ENCODE measurements at places on chromosomes 3 and 15.
A peak's percentile ranks its signal among the peaks of the same experiment; 100 is the strongest.

DNA sequence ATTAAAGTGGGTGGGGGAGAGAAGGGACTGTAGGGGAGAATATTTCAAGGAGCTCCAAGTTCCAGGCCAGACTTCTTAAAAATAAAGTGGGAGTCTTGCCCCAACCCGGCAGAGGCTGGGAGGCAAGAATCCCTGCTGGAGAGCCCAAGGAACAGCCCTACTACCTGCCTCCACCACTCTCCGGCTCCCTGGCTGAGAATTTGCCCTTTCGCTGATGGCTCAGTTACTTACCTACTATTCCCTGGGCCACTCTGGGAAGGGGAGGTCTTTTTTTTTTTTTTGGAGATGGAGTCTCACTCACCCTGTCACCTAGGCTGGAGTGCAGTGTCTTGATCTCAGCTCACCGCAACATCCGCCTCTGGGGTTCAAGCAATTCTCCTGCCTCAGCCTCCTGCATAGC, 15.5 kb downstream of the MYL3 start:
- no peaks in the 10 kb centered on the region for H3K36me3 ChIP-seq
- H3K4me3 ChIP-seq = no peak overlapping the region
- DNase-seq = peak; percentile 18

- H3K27me3 ChIP-seq = peaks cover 96% of the 10 kb centered on the region
- peaks cover 18% of the 10 kb centered on the region for H3K36me3 ChIP-seq
- H3K4me1 ChIP-seq = peaks cover 27% of the 10 kb centered on the region
- H3K4me3 ChIP-seq = peak within 1 kb of the TSS; percentile 86
- H3K27ac ChIP-seq = no peak within 1 kb of the TSS
These were observed at the start of gene CDCP1 for GRCh38 chr3:45145681-45146614. TSS of gene CDCP1 (minus strand) at chr3:45146378. CDS start at chr3:45146287, 91 bp downstream.

DNA sequence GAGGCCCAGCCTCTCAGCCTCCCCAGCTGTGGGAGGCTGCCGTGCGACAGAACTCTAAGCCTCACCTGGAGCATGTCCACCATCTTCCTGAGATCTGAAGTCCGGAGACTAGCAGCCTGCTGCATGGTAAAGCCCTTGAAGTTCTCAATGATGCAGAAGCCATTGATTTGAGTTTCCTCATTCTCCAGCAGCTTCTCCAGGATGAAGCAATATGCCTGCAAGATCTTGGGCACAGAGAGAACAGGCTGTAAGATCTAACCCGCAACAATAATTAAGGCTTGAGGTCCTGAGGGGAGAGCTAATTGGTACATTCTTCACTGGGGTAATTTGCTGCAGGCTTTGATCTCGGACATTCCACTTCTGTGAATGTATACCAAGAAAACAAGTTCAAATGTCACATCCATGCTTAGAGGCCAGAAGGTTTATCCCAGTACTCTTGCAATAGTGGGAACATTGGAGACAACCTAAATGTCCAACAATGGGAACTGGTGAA, 9.7 kb downstream of the RLBP1 start:
- no peak overlapping the region for H3K4me3 ChIP-seq
- DNase-seq = no peak
- no peak overlapping the region for H3K27ac ChIP-seq
- peaks cover 5% of the 10 kb centered on the region for H3K4me1 ChIP-seq
- no peaks in the 10 kb centered on the region for H3K36me3 ChIP-seq
- H3K27me3 ChIP-seq = peaks cover 28% of the 10 kb centered on the region

DNA sequence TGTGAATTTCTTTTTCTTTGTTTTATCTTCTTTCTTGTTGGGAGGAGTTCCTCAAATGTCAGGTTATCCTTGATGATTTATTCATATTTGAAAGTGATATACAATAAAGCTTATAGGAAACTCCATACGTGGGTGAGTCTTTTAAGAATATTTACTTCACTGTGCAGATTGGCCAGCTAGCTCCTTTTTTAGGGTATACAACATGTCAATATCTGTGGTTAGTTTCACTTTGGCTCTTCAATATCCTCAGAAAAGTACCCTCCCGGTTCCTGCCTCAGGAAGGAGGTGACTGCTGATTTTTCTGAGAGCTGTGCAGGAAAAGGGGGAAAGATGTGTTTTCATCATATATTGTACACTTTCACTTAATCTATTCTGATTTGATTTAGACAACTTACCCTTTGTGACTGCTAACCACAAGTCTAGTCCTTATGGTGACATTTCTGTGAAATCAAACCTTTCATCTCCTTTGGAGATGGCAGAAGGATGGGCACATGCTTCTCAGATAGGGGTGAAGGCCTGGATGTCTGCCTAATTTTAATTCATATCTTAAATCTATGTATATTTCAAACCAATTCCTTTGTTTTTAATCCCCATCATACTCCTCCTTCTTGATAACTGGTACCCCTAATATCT, 98.2 kb upstream of the NECTIN3 start:
- H3K36me3 ChIP-seq = no peaks in the 10 kb centered on the region
- no peak overlapping the region for H3K4me3 ChIP-seq
- H3K4me1 ChIP-seq = peaks cover 5% of the 10 kb centered on the region
- H3K27me3 ChIP-seq = peaks cover 5% of the 10 kb centered on the region

DNA sequence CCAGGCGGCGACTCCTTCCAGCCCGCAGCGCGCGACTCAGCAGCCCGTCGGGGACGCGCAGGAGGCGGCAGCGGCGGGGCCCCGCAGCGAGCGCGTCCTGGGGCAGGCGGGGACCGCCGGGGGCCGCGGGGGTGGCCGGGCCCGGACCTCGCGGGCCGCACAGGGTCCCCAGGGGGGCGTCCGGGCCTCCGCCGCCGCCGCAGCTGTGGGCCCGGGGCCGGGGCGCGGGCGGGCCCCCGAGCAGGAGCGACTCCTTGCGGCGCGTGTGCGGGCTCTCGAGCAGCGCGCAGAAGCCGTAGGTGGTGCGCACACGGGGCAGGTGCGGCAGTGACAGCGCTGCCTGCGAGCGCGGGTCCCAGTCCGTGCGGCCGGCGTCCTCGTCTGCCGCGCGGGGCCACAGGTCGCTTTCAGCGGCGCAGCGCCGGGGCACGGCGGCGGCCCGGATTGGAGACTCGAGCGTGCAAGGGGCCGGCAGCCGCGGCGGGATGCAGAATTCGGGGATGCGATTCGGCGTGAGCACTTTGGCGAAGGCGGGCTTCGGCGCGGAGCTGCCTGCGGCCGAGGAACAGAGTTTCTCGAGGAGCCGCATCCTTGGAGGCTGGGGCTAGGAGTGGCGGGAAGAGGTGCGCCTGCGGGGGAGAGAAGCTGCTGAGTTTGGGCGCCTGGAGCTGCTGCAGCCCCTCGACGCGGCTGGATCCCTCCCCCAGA, 535 bp downstream of the C2CD4B start:
- peaks cover 85% of the 10 kb centered on the region for H3K27me3 ChIP-seq
- DNase-seq = no peak
- H3K36me3 ChIP-seq = no peaks in the 10 kb centered on the region
- H3K27ac ChIP-seq = no peak overlapping the region

DNA sequence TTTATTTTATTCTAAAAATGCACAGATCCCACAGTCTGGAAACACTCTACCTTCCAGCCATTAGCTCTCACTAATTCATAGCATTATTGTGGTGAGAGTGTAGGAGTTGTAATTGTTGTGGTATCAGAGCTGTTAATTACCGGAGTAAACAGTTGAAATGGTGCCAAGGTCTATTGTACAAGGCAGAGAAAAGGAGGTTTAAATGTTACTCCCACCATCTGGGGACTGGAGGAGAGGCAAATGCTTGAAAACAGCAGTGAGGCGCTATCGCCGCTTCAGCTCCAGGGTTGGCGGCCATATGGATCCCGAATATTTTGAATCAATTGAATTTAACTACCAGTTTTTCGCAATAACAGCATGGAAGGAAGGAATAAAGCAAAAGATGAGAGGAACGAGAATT, 113.1 kb upstream of the C15orf61 start:
- peaks cover 4% of the 10 kb centered on the region for H3K27me3 ChIP-seq
- peak overlapping the region; percentile 50 for H3K27ac ChIP-seq
- no peak for DNase-seq
- peaks cover 2% of the 10 kb centered on the region for H3K4me1 ChIP-seq

DNA sequence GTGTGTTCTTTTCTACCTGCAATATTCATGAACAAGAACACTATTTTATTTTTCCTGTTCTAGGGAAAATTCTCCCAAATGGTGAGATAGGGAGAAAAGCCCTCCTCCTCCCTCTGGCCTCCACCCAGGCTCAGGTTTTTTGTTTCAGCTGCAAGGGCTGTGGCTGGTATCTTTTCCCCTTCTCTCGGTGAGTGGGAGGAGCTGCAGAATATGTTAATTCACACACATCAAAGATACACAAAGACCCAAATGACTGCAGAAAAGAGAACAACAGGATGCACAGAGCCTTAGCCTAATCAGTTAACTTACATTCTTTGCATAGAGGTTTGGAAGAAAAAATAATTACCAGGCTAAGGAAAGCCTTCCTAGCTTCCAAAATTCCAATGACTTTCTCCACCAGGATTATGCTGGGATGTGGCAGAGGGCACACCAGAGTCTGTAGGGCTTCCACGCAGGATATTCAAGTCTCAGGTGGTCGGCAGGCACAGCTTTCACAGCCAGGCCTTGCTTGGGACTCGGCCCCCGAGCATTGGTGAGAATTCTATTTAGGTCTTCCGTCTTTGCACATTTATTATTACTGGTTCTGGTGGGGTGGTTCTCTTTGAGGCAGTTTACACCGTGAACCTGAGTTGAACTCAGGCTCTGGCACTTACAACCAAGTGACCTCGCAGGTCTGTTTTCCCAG, 64.9 kb downstream of the ABHD5 start:
- H3K4me1 ChIP-seq = peaks cover 38% of the 10 kb centered on the region
- no peak overlapping the region for H3K4me3 ChIP-seq
- no peaks in the 10 kb centered on the region for H3K36me3 ChIP-seq
- H3K27me3 ChIP-seq = peaks cover 8% of the 10 kb centered on the region

DNA sequence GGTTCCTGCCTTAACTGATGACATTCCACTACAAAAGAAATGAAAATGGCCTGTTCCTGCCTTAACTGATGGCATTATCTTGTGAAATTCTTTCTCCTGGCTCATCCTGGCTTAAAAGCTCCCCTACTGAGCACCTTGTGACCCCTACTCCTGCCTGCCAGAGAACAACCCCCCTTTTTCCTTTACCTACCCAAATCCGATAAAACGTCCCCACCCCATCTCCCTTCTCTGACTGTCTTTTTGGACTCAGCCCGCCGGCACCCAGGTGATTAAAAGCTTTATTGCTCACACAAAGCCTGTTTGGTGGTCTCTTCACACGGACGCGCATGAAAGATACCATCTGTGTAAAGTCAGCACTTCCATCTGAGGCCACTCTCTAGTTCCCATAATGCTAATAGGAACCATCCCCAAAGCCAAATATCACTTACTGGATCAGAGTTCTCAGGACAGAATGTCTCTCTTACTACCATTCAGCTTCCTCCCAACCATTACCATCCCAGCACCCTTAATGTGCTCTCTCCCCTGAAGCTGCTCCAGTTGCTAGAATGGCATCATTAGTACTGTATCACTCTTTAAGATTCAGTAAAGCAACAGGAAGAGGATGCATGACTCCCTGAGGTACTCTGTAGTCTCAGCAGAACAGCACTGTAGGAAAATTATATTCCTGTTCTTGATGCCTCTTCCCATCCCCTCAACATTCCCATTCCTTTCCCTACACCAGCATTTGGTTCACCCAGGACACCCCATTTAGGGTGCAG, 2.3 kb upstream of the HRG start:
- H3K4me3 ChIP-seq = no peak overlapping the region
- peaks cover 4% of the 10 kb centered on the region for H3K4me1 ChIP-seq
- DNase-seq = no peak
- peaks cover 26% of the 10 kb centered on the region for H3K27me3 ChIP-seq
- H3K27ac ChIP-seq = no peak overlapping the region
- H3K36me3 ChIP-seq = no peaks in the 10 kb centered on the region

- no peak overlapping the region for H3K27ac ChIP-seq
- no peaks in the 10 kb centered on the region for H3K27me3 ChIP-seq
- H3K4me3 ChIP-seq = no peak overlapping the region
- no peak for DNase-seq
These were observed 20.1 kb downstream of the IFT57 start for GRCh38 chr3:108202080-108202479.

GRCh38 chr15:32730677-32731654, 13.2 kb downstream of the GREM1 start:
- H3K4me1 ChIP-seq = no peaks in the 10 kb centered on the region
- no peak overlapping the region for H3K27ac ChIP-seq
- no peak for DNase-seq
- no peak overlapping the region for H3K4me3 ChIP-seq

GRCh38 chr15:51830276-51830806, 888 bp downstream of the TMOD3 start:
- H3K27ac ChIP-seq = peak overlapping the region; percentile 90
- H3K4me1 ChIP-seq = peaks cover 43% of the 10 kb centered on the region
- H3K4me3 ChIP-seq = peak overlapping the region; percentile 89
- no peak for DNase-seq

GRCh38 chr15:76006136-76006778, 6.0 kb downstream of the NRG4 start:
- H3K36me3 ChIP-seq = no peaks in the 10 kb centered on the region
- no peak overlapping the region for H3K4me3 ChIP-seq
- no peak overlapping the region for H3K27ac ChIP-seq
- H3K27me3 ChIP-seq = peaks cover 18% of the 10 kb centered on the region

- no peaks in the 10 kb centered on the region for H3K4me1 ChIP-seq
- H3K36me3 ChIP-seq = no peaks in the 10 kb centered on the region
- no peak overlapping the region for H3K4me3 ChIP-seq
- no peak for DNase-seq
- H3K27ac ChIP-seq = no peak overlapping the region
These were observed 127.1 kb upstream of the ATP10A start for GRCh38 chr15:25990220-25990619.

DNA sequence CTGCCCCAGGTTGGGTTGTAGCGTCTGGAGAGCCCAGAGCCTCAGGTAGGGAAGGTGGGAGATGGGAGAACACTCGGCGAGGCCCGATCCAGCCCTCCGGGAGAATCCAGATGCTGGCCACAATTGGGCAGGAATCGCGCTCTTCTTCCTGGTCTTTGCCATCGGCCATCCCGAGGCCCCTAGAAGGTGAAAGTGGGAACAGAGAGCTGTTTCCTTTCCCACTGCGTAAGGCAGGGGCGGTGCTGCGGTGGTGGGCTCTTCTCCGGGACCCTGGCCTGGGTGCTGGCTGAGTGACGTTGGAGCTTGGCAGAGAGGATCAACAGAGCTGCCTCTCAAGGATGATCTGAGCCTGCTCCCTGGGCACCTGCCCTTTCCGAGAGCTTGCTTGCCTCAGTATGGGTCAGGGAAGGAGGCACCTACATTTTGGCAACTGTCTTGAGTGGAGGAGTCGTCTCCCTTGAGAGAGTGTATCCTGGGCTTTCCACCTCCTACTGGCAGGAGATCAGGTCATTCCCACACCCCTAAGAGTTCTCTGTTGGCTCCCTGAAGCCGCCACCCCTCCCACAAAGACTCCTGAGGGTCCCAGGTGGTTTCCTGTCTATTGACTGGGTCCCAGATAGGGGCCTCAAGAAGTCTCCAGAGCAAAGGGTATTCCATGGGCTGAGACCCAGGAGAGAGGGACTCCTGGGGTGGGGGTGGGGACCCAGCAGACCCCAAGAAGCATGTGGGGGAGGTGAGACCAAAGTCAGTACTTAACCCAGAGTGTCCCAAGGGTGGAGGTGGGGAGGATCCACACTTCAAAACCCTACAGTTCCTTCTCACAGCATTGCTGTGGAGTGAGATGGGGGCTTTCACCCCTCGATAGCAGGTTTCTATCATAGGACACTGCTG, 1.6 kb downstream of the C15orf39 start:
- DNase-seq = no peak
- peak overlapping the region; percentile 95 for H3K27ac ChIP-seq
- peaks cover 56% of the 10 kb centered on the region for H3K4me1 ChIP-seq
- no peaks in the 10 kb centered on the region for H3K27me3 ChIP-seq
- peak overlapping the region; percentile 90 for H3K4me3 ChIP-seq
- H3K36me3 ChIP-seq = peaks cover 7% of the 10 kb centered on the region

Data from activated naive CD4-positive, alpha-beta T cell treated with anti-CD3 and anti-CD28 coated beads, Interleukin-2, amount 10 ng/mL, durations not matched to agents 7 days and 5 days (primary cell).